Fibroblast of villous mesenchyme (primary cell): ENCODE measurements at places on chromosomes 11 and 22. TPM values are rescaled to one million over a fixed set of nuclear protein-coding genes. Genes with fewer than 3 reads are reported as not detected.

DNA sequence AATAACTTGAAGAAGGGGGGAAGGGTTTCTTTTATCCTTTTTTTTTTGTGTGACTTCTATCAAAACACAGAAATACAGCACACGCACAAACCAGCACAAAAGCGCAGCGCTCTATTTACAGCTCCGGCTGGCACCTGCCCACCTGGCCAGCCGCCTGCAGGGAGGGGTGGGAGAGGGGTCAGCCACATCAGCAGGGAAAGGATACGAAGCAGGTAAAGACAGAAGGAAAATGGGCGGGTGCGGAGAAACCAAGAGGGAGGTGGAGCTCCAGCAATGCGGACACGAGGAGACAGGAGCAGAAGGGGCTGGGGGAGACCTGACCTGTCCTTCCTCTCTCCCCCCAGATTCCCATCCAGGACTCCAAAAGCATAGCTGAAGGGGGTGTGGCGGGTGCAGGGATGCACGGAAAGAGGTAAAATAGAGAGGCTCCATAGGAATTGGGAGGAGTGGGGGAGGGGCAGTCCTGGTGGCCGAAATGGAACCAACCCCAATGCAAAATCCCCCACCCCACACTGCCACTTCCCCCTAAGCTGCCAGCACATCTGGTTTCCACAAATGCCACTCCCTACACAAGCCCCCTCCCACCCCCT lies 14.1 kb downstream of the CXCR5 start:
- DNase-seq, result no peak

ALG9 gene
- total RNA-seq, result 35.8 and 49.7 TPM in 2 replicates

DNA sequence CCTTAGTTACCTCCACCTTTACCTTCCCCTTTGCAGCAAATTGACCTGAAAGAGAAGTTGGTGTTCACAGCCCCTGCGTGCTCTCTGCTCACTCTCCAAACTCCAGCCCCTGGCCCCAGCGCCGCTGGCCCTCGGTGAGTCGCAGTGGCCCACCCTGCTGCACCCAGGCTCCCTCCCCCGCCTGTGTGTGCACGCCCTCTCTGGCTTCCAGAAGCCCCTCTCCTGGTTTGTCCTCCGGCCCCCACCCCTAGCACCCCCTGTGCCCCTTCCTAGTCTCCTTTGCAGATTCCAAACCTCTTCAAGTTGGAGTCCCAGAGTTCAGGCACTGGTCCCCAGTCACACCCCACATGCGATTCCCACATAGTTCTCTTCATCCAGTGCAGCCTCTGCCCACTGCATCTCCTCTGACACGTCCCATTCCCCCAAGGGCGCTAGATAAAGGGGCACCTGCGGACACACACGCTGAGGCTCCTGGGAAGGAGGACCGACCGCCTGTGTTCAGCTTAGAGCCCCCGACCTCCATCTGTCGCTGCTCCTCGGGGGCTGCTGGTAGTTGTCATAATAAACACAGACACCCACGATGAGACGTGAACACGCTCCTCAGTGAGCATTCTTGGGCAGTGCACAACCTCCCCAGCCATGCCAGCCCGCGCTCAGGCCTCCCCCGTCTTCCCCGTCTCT lies 1.5 kb upstream of the PHRF1 start:
- DNase-seq, result no peak

GRCh38 chr11:4626207-4627099 lies 10.8 kb upstream of the OR51D1 start:
- DNase-seq, result peak; percentile 82

DNA sequence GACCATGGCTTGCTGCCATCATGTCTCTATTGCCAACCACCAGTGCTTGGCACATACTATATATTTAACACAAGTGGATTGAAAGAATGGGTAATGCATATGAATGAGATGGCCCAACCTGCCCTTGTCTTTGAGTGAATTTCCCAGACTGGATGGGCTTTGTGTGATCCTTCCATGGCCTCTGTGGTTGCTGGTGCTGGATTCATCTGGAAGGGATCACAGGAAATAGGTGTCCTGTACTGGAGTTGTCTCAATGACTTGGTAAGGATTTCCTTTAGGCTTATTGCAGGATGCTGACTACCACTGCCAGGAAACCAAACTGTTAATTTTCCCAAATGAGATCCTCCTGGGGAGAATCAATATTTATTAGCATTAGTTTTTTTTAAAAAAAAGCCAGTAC lies 328.6 kb downstream of the TMEM135 start:
- DNase-seq, result no peak

GRCh38 chr11:90204832-90205646 lies 17.8 kb downstream of the CHORDC1 start:
- peak; percentile 71 for DNase-seq

DNA sequence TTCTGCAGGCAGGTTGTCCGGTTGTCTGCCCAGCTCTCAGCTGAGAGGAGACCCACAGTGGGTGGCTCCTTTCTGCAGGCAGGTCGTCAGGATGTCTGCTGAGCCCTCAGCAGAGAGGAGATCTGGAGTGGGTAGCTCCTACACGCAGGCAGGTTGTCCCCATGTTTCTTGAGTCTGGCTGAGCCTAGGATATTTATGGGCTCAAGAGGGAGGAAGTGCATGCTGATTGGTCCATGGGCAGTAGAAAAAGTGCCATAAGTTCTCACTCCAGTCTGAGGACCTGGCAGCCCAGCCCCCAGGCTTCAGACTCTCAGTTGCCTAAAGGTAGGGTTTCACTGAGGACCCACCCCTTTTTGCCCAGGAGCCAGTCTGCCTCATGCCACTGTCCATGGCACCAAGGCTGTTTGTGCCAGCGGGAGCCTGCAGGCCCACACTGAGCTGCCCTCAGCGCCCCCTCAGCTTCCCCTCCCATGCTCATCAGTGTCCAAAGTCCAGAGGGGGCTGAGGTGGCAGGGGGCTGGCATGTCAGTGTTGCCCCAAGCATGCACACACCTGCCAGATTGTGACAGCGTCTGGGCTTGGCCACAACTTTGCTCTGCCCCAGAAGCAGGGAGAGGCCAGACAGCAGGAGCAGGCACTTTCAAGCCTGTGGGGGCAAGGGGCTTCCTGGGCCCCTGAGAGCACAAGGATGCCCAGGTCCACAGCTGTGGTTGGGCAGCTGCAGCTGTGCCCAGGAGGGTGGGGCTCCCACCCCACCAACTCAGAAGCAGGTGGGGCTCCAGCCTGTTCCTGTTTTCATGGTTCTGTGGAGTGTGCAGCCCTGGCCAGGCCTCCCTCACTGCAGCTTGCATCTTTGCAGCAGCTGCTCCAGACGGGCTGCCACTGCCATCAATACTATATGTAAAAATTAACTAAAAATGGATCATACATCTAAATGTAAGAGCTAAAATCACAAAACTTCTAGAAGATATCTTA lies 3.8 kb upstream of the RNF141 start:
- no peak for DNase-seq

- no peak for DNase-seq
Measured at GRCh38 chr11:19845626-19846025, 133.0 kb downstream of the NAV2 start.

DNA sequence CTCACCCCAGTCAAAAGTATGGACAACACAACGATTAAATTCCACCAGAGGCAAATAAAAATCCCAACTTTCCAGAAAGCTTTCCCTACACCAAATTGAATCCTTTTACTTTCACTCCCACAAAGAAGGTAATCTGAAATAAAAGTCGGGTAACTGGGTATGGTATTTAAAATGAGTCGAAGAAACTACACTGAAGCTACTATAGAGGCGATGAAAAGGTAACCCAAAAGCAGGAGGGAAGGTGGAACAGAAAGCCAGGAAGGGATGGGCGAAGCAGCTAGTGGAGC lies 1.1 kb downstream of the PICALM start:
- no peak for DNase-seq

- no peak for DNase-seq
Measured at GRCh38 chr11:81840380-81840779, 893.3 kb downstream of the FAM181B start.

DNA sequence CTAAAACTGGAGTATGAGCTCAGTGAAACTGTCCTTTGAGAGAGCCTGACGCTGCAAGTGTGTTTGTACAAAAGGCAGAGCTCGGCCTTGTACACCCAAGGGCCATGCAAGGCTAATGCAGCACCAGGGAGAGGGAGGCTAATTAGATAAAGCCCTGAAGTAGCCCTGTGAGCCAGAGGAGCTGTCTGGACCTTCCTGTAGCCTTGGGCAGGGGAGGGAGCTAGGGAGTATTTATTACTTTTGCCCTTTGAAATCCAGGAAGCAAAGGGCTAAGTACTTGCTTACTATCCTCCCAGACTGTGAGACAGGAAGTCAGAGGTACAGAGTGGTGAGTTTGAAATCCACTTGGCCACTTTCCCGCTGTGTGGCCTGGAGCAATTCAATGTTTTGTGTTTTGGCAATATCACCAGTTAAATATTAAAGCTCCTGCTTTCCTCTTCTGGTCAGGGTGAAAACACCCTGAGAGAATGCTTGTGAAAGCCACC lies 10.2 kb upstream of the LDHA start:
- DNase-seq, result peak; percentile 97

CLDN5 gene
- not detected in 2 replicates for total RNA-seq

- no peak for DNase-seq
Measured at GRCh38 chr22:44711690-44712555, 9.9 kb downstream of the PRR5 start.

GRCh38 chr11:30735946-30736345 lies 149.8 kb upstream of the MPPED2 start:
- no peak for DNase-seq

DNA sequence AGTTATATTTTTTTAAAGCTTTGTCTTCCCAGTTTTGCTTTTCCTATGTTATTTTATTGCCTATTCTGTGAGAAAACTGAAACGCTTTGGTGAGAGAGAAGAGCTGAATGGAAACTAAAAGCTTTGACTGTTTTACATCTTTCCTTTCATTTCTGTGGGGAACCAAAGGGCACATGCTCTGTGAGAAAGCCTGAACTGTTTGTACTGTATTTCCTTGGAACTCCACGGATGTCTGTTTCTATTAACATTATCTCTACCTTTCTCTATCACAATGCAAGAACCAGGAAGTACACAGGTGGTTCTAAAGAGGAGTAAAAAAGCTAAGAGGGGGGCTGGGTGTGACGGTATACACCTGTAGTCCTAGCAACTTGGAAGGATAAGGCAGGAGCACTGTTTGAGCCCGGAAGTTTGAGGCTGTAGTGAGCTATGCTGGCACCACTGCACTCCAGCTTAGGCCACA lies 43.8 kb downstream of the CELF1 start:
- no peak for DNase-seq

- no peak for DNase-seq
Measured at GRCh38 chr11:89583580-89583979, 92.4 kb upstream of the NOX4 start.

DNA sequence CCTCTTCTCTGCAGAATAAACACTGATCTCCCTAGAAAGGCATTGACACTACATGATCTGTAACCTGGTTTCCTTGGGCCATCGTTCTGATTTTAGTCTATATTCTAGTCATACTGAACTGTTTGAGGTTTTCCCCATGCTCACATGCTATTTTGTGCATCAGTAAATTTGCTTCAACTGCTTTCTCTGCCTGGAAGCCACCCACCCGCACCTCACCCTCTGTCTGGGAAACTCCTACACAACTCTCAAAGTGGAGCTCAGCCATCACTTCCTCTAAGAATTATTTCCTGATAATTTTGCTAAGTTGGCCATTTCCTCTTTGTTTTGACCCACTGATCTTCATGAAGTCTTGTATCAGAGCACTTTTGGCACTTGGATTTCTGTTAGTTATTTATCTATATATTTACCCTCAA lies 36.1 kb downstream of the MMP20 start:
- no peak for DNase-seq

PIWIL4 gene
- total RNA-seq, result 0.64 and 0.86 TPM in 2 replicates

DNA sequence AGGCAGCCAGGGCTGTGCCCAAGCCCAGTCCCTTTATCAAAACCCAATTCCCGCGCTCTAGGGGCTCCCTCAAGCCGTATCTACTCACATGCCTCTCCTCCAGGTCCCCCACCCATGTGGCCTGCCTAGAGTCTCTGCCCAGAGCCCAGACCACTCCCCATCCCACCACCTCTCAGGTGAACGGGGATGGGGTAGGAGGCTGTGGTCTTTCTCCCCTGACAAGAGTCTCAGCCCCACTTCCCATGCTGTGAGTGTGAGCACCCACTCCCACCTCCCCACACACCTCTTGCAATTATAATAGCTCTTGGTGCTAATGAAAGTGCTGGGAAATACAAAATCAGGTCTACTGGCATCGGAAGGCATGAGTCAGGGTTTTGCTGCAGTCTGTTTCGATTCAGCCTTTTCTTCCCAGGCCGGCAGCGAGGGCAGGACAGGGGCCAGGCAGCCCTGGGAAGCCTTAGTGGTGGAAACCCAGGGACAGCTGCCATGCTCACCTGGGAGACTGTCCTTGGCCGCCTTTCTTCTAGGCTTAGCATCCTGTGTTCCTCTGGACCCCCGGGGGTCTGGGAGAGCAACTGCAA lies 16.7 kb upstream of the TMPRSS4 start:
- no peak for DNase-seq

MS4A6A gene
- total RNA-seq, result not detected in 2 replicates

DNA sequence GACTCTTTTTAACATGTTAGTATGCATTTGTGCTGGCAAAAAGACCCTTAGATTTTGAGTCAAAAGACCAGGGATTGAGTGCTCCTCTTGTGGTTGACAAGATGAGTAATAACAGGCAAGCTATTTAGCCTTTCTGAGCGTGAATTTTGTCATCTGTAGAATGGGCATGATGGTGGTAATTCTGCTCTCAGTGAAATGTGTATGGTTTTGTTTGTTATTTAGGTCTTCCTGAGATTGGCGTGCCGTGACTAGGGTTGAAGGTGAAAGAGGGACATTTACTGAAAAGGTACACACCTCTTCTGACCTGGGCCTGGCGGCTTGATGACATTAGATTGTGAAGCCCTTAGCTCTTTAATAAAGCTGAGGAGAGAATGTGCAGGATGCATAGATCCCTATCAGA lies 8.4 kb upstream of the CEP295 start:
- no peak for DNase-seq
